ENCODE measurements at places on chromosomes 2 and 18. TPM values are rescaled to one million over a fixed set of nuclear protein-coding genes. Genes with fewer than 3 reads are reported as not detected.

PRKAG3 gene
- total RNA-seq = not detected

SCN3A gene
- total RNA-seq = not detected

VWA3B gene
- total RNA-seq = 0.33 TPM

CNGA3 gene
- total RNA-seq = not detected

C2orf81 gene
- total RNA-seq = 2.2 TPM

SULT1C2 gene
- total RNA-seq = 0.53 TPM

EMILIN1 gene
- 0.64 TPM for total RNA-seq

NT5DC4 gene
- total RNA-seq = not detected

GTF3C2 gene
- total RNA-seq = 58.0 TPM

NEURL3 gene
- 1.0 TPM for total RNA-seq

PLB1 gene
- 1.8 TPM for total RNA-seq

GPAT2 gene
- not detected for total RNA-seq

TSGA10 gene
- 3.3 TPM for total RNA-seq

AGAP1 gene
- total RNA-seq = 15.0 TPM
